ENCODE measurements at places on chromosomes 5 and 9.

- no peak for DNase-seq
Measured at GRCh38 chr5:3186736-3187405, 408.8 kb upstream of the IRX1 start.

DNA sequence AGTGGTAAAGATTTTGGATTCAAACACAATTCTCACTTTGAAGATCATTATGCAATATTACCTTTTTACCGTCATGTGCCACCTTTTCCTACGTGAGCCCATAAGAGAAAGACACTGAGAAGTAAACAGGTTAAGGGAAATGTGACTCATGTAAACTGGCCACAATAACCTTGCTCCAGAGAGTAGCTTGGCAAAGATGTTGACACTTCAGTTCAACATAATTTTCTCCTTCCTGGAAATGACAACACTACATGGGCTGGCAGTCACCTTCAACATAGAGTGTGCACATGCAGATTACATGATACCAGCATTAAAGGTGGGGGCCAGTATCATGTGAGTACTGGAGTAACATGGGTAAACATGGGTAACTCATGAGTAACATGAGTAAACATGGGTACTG is 141.9 kb downstream of the CDK5RAP2 start:
- DNase-seq, result no peak

- DNase-seq, result no peak
Measured at GRCh38 chr9:73073337-73074175, 78.1 kb upstream of the ANXA1 start.

- no peak for DNase-seq
Measured at GRCh38 chr5:143592648-143593047, 189.2 kb upstream of the NR3C1 start.

- no peak for DNase-seq
Measured at GRCh38 chr5:52665559-52665958, 122.2 kb upstream of the ITGA1 start.

DNA sequence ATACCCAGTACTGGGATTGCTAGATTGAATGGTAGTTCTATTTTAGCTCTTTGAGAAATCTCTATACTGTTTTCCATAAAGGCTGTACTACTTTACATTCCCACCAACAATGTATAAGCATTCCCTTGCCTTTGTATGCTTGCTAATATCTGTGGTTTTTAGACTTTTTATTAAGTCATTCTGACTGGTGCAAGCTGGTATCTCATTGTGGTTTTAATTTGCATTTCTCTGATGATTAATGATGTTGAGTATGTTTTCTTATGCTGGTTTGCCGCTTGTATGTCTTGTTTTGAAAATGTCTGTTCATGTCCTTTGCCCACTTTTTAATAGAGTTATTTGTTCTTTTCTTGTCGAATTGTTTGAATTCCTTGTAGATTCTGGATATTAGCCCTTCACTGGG is 512.7 kb upstream of the PAPPA start:
- DNase-seq, result no peak

Data from T-helper 17 cell (primary cell).